ENCODE measurements at places on chromosomes 5 and 9. TPM values are rescaled to one million over a fixed set of nuclear protein-coding genes. Genes with fewer than 3 reads are reported as not detected.

DNA sequence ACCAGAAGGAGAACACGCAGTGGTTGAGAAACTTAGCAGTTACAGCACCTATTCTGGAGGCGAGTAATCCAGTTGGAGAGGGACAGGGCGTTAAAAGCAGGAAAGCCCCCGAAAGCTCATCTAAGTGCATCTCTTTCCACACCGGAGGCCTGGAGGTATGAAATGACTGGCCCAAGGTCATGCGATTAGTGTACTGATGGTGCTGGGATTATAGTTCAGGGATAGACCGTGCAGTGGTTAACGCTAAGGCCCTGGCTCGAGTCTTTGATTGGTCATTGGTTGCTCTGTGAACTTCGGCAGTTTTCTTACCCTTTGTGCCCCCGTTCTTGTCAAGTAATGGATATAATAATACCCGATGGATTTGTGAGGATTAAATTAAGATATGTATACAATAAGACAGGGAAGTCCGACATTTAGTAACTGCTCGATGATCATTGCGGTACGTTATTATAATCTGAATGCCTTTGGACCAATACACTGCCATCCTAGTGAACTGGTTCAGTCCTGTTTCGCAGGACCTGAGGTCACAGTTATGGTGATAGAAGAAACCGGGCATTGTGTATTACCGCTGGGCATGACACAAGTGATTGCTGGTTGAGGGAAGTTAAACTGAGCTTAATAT lies 960 bp downstream of the CANX start:
- DNase-seq = no peak

GRCh38 chr9:133782157-133783130 lies 44.3 kb upstream of the SARDH start:
- DNase-seq = peak; percentile 62

DNA sequence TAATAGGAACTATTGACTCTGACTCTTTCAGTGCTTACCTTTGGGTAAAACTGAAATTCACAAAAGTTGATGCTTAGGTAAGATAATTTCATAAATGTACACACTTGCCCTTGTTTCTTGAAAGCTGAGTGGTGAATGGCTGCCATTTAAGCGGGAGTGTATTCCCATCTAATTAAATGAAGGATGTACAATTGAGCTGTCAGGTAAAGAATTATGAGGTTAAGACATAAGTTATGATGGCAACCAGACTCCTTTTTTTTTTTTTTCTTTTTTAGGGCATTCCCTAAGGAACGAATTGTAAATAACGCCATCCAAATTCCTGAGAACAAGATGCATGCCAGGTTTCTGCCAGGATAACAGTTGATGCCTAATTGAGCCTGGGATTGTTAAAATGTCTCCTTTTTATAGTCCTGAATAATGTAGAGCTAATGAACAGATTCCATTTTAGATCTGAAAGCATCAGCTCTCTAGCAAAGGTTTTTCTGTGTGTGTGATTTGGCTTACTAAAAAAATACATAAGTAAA lies 199.7 kb downstream of the ISL1 start:
- no peak for DNase-seq

DNA sequence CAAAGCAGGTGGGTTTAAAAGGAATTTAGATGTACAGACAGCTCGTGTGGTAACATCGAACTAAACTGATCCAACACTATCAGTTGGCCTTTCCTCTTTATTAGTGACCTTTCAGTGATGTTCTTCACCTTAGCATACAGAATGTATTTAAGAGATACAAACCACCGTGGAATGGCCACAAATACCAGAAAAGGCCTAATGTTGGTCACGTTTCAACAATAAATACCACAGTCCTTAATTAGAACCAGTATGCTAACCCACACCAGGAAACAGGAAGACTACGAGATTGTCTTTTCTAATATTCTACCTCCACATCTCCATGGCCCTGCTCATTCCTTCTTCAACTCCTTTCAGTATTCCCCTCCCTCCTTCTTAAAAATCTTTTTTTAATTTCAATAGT lies 40.4 kb downstream of the GNAQ start:
- no peak for DNase-seq

- no peak for DNase-seq
Measured at GRCh38 chr5:146024034-146024433, 81.3 kb downstream of the PLAC8L1 start.

GRCh38 chr9:94819161-94819687 lies 92.7 kb downstream of the AOPEP start:
- DNase-seq = no peak

- DNase-seq = no peak
Measured at GRCh38 chr5:149498724-149499336, 52.4 kb downstream of the CSNK1A1 start.

DNA sequence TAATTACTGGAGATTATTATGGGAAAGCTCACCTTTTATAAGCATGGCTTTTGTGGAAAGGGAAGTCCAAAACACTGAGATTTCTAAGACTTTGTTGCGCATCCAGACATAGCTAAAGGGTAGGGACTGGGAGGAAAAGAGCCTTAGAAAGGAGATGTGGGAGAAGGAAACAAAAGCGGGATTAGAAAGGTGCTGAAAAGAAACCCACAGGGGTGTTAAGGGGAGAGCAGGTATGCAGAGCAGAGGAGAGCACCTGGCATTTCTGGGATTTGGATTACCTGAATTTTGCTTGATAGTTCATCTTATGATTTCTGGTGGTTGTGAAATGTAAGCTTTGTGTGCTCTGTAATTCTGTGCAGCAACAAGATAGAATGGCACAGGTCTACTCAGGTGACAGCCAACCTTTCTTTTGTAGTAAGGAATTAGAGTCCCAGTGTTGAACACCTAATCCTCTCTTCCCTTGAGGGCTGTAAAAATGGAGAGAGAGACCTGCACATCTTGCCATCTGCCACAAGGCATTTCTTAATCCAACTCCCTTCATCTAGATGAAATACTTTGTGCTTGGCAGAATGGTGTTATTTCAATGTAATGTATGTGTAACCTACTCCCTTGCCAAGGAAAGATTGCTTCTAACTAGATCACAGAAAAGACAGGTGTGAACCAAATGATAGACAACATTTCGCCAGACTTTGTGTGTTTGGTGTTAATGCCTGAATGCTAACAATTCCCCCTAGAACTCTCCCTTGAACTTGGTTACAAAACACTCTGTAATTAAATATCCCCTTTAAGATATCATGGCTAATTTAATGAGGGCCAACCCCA lies 47.4 kb downstream of the ATPSCKMT start:
- DNase-seq = no peak

- peak; percentile 68 for DNase-seq
Measured at GRCh38 chr9:101486693-101487442, 46.8 kb upstream of the RNF20 start.

DNA sequence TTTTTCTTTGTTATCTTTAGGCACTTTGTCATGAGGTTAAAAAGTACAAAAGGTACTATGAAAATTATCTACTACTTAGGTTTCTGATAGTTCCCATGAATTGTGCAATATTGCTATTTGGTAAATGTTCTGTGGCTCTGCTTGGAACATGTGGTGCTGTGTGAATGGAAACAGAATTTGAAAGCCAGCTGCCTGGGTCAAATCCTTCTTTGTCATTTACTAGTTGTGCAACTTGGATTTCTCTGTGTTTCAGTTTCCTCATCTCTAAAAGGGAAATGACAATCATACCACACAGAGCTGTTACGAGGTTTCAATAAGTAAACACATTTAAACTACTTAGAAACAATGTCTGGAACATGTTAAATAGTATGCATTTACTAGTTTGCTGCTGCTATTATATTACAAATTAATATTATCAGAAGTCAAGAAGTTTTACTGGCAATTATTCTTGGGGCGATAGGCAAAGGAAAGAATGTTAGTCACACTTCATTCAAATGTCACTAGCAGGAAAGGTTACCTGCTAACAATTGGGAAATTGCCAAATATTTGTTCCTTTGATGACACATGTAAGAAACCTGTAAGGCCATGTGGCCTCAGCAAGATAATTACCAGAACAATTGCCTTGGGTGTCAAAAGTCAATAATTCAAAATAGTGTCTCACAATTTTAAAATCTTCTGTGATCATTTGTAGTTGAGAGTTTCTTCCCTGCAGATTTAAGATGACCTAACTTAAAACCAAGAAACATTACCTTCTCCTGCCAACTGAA lies 184.8 kb downstream of the KIAA0825 start:
- DNase-seq = no peak

GRCh38 chr5:100430268-100431195 lies 104.6 kb upstream of the FAM174A start:
- peak; percentile 12 for DNase-seq

DNA sequence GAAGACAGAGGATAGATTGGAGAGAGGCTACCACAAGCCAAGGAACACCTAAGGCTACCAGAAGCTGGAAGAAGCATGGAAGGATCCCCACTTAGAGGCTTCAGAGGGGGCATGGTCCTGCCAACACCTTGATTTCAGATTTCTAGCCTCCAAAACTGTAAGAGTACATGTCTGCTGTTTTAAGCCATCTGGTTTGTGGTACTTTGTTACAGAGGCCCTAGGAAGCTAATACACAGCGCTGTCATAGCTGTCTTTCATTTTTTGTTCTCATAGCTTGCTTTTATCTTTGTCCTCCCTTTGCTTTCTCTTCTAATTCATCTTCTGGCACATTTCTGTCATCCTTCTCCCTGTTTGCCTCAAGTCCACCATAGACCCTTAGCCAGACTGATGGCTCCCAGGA lies 104.5 kb downstream of the ATP10B start:
- no peak for DNase-seq

DNA sequence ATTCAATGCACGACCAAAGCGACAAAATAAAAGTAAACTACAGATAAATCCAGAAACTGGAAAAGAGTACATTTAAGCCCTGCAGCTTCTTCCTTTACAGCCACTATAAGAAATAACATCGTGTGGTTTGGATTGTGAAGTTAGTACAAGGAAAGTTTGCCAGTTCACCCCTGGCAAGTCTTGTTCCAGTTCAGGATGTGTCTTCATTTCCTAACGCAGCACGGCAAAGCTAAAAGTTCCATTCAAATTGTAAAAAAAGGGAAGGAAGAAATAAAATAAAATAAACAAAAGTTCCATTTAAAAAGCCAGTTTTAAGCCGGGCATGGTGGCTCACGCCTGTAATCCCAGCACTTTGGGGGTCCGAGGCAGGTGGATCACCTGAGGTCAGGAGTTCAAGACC lies 83.3 kb upstream of the RETREG1 start:
- DNase-seq = no peak

- no peak for DNase-seq
Measured at GRCh38 chr9:89428901-89429890, 68.7 kb downstream of the SEMA4D start.

DNA sequence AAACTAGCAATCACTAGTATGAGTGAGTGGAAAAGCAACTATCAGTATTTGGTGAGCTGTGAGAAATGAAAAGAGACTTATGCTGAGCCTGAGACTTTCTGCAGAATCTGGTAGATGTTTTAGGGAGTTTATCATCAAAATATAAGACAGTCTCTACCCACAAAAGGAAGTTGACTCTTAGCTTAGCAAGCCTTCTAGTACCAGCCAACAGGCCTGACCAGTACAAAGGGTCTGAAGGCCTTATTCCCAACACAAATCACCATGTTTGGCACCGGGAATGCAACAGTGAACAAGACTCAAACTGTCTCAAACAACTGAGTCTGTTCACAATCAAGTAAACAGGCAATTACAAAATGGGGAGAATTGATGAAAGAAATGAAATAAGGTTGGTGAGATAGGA lies 244.4 kb downstream of the CWC27 start:
- DNase-seq = no peak

DNA sequence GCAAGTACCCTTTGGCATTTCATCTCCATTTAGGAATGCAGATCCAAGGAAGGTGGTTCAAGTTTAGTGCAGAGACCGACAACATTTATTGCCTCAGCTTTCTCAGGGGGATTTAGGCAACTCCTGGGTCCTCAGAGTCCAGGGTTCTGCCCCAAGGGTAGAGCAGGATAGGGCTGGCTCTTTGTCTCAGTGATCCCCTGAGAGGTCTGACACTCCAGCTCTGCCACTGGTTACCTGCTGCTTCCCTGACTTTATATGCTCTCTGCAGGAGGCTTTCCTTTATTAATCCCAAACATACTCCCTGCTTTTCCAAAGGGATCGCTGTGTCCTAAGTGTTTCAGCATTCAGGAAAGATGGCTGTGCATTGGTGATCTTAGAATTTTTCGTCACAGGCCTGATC lies 37.2 kb downstream of the TRPC7 start:
- DNase-seq = no peak

- DNase-seq = peak; percentile 35
Measured at GRCh38 chr5:71757590-71758543, 38.8 kb downstream of the CARTPT start.

DNA sequence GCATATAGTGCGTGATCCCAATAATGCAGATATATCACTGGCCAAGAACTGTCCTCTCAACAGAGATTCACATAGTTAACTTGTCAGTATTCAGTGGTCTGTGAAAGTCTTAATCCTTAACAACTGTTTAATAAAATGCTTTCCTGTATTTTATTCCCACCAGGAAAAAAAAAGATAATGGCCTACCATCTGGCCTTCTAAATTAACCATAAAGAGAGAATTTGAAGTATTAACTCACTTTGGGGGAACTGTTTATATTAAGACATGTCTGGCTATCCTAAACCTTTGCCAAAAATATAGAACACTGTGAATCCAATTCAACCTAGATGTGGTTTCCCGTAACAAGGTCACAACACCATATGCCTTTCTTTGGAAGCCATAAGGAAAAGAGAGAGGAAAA lies 818 bp upstream of the FREM1 start:
- no peak for DNase-seq

- DNase-seq = no peak
Measured at GRCh38 chr5:168147568-168148360, 143.7 kb upstream of the WWC1 start.

The PCDHGB3 gene
- total RNA-seq = 10.2 TPM

The CDC25C gene
- total RNA-seq = not detected

The DMRT2 gene
- not detected for total RNA-seq

The SPATA31A3 gene
- not detected for total RNA-seq

The RANBP17 gene
- total RNA-seq = 3.5 TPM
